ENCODE measurements at places on chromosomes 3 and 15.
A peak's percentile ranks its signal among the peaks of the same experiment; 100 is the strongest.

DNA sequence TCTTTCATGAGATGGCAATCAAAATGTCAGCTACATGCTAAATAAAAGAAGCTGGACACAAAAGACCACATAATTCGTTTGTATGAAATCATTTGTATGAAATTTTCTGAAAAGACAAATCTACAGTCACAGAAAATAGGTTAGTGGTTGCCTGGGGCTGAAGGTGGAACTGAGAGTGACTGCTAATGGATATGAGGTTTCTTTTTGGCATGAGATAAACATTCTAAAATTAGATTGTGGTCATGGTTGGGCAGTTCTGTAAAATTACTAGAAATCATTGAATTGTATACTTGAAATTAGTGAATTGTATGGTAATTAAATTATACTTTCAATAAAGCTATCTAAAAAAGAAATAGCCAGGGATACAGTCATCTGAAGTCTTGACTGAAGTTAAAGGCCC lies 2.7 kb upstream of the DMXL2 start:
- DNase-seq: no peak

DNA sequence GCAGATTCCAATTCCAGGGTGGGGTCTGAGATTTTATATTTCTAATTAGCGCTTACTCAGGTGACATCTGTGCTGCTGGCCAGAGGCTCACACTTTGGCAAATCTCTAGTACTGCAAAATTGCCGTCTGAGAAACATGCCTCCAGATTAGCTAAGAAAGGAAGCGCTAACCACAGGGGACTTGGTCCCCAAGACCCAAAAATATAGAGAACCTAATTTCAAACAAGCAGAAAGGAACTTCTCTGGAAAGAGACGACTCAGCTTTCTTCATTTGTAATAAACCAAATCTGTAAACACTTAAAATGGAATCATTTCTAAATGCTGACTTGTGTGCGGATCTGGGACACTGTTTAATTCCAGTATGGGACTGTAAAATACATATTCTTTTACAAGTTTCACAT lies 55.7 kb downstream of the B3GNT5 start:
- no peak for DNase-seq

- DNase-seq: no peak
Measured at GRCh38 chr15:32656496-32656895, 15.0 kb downstream of the SCG5 start.

DNA sequence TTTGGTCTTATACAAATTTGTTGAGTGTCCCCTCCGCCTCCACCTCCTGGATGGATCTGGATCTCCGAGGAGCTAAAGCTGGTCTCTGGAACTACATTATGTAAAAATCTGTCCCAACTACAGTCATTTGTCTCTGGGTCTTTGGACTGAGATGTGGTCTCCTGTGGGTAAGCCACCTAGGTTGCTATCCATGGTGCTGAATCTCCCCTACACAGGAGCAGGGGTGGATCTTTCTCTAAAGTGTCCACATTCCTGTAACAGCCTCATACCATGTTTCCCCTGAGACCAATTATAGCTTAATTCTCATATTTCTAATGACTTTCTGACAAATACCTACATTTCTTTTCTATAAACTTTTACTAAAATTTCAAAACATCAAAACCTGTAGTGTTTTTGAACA lies 625.8 kb downstream of the TAFA4 start:
- DNase-seq: no peak

DNA sequence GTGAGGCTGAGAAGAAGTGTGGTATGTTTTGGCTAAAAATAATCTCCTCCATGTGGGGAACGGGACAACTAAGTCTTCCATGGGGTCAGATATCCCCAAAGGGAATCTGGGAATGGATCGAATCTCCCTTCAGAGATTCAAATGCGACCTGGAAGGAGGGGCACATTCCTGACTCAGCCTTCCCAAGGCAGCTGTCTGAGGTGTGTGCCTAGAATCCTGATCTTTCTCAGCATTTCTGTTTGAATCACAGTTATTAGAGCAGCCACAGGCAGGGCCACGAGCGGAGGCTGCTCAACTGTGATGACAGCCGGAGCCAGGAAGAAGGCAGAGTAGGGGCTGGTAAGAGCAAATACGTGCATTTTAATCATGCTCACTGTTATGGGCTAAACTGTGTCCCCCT lies 135.1 kb downstream of the ADAMTS17 start:
- DNase-seq: no peak

GRCh38 chr15:57921371-57921770 lies 144.1 kb downstream of the ALDH1A2 start:
- no peak for DNase-seq

- DNase-seq: no peak
Measured at GRCh38 chr3:121411523-121411922, 134.3 kb downstream of the POLQ start.

DNA sequence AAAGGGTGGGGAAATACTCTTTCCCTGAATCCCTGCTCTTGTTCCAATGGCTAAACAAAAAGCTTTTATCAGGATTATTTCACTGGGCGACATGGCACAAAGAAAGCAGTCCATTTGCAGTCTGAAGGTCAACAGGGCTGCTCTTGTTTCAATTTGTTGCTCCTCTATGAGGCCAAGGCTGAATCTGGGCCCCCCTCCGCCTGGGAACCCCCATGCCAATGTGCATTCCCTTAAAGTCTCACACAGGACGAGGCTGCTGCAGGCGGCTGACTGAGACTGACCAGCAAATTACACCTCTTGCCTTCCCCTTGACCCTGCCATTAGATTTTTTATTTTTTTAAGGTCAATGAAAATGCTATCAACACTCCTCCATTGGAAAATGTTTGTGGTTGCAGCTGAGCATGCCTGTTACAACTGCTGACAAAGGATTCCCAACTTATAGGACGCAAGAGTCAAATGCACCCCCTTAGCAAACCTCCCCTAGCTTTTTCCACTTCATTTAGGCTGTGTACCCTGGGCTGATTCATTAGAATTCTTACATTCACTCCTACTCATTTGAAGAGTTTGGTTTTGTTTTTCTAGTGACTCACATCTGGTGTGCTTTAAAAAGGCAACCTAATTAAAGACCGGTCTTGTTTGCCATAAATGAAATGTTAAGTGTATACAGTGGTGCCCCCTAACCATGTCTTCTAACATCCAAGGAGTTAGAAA lies 60.8 kb upstream of the ARHGEF3 start:
- DNase-seq: no peak

DNA sequence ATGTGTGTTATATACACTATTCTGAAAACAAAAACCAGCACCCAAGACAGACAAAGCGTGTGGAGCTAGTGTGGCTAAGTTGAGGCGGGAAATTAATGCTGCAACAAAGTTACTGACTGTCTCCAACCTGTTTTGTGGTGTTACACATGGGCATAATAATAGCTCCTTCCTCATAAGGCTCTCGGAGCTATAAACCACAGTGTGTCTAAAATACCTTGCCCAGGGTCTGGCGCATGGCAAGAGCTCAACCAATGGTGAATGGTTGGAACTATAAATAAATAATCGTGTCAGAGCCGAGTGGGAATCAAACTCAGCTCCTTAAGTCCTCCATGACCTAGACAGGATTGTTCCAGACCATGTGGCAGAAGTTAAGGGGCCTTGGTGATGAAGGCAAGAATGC lies 35.9 kb upstream of the TFRC start:
- DNase-seq: no peak

DNA sequence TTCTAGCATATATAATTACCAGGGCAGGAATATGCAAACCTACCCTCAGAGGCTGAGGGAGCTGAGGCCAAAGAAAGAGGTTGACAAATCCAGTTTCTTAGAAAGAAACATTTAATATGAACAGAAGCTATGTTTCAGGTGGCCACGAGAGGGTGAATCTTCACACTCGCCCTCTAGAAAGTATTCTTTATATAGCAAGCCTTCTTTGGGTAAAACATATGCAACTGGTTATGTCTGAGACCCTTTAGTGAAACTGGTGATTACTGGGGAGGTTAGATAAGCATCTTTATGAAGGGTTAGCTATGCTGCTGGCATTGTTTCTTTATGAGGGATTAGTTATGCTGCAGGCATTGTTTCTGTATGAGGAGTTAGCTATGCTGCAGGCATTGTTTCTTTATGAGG lies 50.7 kb upstream of the GOLGA6L2 start:
- peak; percentile 17 for DNase-seq

- no peak for DNase-seq
Measured at GRCh38 chr3:148922467-148922866, 57.4 kb downstream of the CPA3 start.

DNA sequence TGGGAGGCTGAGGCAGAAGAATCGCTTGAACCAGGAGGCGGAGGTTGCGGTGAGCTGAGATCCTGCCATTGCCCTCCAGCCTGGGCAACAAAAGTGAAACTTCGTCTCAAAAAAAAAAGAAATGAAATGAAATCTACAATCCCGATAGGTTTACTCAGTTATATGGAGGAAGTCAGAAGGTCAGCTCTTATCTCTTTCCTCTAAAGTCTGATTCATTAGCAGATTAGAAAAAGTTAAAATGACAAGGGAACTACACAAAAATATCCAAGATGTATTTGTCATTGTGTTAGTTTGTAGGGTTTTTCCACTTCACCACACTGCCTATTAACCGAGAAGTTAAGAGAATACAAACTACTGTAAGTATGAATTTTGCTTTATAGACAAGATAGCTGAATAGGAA lies 420.6 kb downstream of the SHQ1 start:
- no peak for DNase-seq

DNA sequence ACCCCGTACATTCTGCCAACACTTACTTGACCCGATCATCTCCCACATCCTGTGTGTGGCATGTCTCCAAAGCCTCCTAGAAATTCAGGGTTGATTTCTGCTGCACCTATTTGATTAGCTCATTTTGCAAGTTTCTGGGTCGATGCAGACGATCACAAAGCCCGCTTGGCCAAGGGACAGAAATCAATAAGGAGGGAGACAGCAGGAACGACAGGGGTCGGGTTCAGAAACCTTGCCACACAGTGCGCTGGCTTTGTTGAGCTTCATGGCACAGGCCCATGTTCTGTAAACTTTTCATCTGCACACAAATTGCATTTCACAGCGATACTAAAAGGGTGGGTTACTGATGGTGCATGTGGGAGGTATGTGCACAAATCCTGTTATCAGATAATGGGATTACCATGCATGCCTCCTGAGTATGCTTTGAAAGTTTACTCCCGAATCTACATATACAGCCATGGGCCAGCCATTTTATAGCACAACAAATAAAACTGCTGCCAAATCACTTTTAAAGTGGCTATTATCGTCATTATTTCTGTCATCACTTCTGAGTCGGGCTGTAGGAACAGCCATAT lies 95.9 kb upstream of the ATP11B start:
- peak; percentile 76 for DNase-seq

DNA sequence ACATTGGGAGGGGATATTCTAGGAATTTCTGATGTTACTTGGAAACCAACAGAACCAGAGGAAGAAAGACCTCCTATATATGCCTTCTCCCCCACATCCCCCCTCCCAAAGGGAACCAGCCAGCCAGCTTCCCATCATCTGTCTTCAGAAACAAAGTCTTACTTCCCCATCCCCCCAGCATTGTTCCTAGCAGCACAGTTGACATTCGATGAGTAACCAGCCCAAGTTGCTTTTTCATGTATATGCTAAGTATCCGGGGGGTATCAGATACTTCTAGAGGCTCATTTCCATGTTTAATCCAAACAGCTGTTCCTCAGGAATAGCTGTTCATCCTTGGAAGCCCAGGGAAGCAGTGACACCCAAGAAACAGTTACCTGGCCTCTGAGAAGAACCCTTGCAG lies 16.0 kb downstream of the RMDN3 start:
- no peak for DNase-seq

DNA sequence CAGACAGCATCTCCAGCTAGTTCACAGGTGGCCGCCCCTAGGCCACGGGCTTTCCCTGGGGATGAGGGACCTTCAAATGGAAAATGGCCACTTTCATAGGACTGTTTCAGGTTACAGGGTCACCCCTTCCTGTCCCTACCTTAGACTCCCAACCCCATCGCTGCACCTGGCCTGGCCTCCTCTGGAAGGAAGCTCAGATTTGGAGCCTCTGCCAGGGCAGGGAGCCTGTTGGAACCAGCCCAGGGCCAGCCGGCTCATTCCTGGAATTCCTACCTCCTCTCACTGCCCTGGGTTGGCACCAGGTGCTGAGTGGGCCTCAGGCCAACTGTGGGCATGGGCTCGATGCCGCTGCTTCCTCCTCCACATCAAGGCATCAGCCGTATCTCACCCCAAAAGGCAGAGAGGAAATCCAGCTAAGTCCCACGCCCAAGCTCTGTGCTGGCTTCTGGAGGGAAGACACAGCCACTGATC lies 42.2 kb downstream of the KLHL25 start:
- DNase-seq: no peak

DNA sequence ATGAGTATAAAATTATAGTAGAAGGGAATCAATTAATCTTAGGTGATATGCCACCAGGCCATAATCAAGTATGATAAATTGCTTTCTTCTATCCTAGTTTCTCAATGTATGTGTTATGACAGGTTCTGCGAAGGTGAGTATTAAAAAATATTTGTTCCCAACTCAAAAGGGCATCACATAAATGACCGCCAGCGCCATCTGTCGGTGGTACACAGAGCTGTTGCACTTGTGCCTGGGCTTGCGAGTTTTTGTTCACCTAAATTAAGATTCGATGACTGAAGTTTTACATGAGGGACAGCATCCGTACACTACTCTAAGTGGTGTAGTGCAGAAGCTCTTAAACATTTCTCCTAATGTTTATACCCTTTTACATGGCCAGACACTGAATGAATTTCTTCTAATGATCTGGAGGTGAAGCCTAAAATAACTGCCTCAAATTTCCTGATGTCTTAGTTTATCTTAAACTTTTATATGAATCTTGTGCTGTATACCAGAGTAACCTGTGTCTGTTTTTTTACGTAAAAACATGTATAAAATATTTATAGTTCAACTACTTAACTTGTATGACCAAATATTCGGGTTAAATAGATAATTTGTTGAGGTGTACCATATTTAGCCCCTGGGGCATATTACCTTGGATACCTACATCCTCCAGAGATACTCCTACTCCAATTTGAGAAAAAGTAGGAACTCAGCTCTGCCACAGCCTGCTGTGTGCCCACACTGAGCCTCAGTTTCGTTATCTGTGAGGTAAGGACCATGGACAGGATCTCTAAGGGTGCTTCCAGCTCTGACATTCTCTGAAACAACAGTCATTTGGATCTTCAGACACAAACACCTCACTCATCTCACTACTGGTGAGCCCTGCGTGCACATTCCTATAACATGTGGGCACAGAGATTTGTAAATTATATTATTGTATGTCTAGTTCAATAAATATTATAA lies 365.6 kb downstream of the MAGI1 start:
- DNase-seq: no peak

GRCh38 chr3:24342275-24342674 lies 152.4 kb downstream of the THRB start:
- no peak for DNase-seq

GRCh38 chr3:100629421-100630127 lies 20.2 kb downstream of the ADGRG7 start:
- no peak for DNase-seq

- no peak for DNase-seq
Measured at GRCh38 chr15:63945007-63945788, 101.1 kb downstream of the DAPK2 start.

GRCh38 chr3:32467333-32468070 lies 35.1 kb downstream of the CMTM6 start:
- no peak for DNase-seq

- DNase-seq: no peak
Measured at GRCh38 chr3:26962492-26963360, 340.2 kb downstream of the LRRC3B start.
